ENCODE measurements at places on chromosomes 1 and 21. TPM values are rescaled to one million over a fixed set of nuclear protein-coding genes. Genes with fewer than 3 reads are reported as not detected.

Gene PRELP
- total RNA-seq: under 0.01 TPM

Gene HUNK
- total RNA-seq: not detected

Gene CACNA1S
- total RNA-seq: not detected

Gene SELENBP1
- total RNA-seq: 12.2 TPM

Gene LCE2B
- not detected for total RNA-seq

Gene NEGR1
- total RNA-seq: 4.8 TPM

Gene POU2F1
- 3.7 TPM for total RNA-seq

Gene CLIC6
- not detected for total RNA-seq

Gene CAMK2N1
- 2.8 TPM for total RNA-seq

Gene DMBX1
- total RNA-seq: not detected

Gene BTBD19
- 13.2 TPM for total RNA-seq

Gene BARHL2
- not detected for total RNA-seq

Gene RIPK4
- total RNA-seq: 10.0 TPM

Gene TBX19
- 0.18 TPM for total RNA-seq

Gene RNF186
- total RNA-seq: not detected

Gene FAM229A
- 1.6 TPM for total RNA-seq

Gene OR2L13
- not detected for total RNA-seq

Gene IL20
- total RNA-seq: not detected

Gene SPRR2G
- not detected for total RNA-seq

Gene SPRR2B
- total RNA-seq: not detected

Gene SMCP
- not detected for total RNA-seq

Gene CELA2A
- 0.19 TPM for total RNA-seq

Gene CFHR5
- not detected for total RNA-seq

Gene RHBDL2
- total RNA-seq: 0.09 TPM

Gene ANGPTL1
- total RNA-seq: under 0.01 TPM

Gene TSSK3
- 0.19 TPM for total RNA-seq

Gene CHRM3
- under 0.01 TPM for total RNA-seq

Gene KRTAP19-3
- total RNA-seq: not detected

Gene GPR37L1
- not detected for total RNA-seq

Measured in endothelial cell of coronary artery (primary cell).